ENCODE measurements at places on chromosomes 13 and 19.

DNA sequence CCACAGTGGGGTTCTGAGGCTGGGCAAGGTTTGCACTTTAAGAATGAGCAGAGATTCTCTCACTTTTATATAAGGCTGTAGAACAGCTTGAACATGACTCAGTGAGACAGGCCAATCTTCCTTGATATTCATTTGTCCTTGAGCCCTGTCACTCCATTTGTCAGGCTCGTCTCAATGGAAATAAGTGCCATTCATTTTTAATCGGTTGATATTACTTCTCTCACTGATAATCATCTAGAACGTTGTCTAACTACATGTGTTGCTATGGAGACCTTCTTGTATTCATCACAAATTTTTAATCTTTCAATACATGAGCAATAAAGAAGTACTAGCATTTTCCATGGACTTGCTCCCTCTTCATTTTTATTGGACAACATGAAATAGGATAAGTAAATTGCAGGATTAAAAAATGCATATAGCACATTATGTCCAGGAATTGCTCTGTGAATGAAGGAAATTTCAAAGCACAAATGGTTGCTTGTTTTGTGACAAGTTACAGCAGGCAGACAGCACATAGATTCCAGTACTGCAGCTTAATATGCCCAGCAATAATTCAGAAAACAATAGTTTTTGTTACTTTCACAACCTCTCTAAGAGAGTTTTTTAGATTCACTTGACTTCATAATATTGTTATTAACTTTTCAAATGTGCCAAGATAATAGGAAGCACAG is 1178.4 kb upstream of the ATXN8OS start:
- no peak for DNase-seq

GRCh38 chr13:84925443-84925842 is 873.8 kb downstream of the SLITRK6 start:
- DNase-seq, result no peak

- no peak for DNase-seq
These were observed 8.7 kb downstream of the FIZ1 start for GRCh38 chr19:55590617-55591016.

DNA sequence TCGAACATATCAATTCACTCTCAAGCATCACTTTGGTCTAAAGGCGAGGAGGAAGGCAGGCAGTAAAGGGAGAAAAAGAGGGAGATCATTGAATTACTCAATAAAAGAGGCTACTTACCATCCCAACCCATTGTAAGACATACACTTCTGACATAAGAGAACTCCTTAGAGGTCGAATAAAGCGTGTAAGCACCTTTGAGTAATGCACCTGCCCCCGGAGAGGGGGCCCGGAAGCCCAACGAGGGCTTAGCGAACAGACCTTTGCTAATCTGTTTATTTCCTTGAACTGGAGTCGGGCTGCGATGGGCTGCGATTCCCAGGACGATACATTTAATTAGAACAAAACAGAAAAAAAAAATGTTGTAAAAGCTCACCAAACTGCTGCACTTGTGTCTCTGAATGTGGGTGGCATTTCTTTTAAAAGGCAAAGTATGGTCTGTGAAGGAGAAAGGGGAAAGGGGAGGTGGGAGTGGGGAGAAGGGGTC is 3.0 kb downstream of the ZC3H4 start:
- no peak for DNase-seq

DNA sequence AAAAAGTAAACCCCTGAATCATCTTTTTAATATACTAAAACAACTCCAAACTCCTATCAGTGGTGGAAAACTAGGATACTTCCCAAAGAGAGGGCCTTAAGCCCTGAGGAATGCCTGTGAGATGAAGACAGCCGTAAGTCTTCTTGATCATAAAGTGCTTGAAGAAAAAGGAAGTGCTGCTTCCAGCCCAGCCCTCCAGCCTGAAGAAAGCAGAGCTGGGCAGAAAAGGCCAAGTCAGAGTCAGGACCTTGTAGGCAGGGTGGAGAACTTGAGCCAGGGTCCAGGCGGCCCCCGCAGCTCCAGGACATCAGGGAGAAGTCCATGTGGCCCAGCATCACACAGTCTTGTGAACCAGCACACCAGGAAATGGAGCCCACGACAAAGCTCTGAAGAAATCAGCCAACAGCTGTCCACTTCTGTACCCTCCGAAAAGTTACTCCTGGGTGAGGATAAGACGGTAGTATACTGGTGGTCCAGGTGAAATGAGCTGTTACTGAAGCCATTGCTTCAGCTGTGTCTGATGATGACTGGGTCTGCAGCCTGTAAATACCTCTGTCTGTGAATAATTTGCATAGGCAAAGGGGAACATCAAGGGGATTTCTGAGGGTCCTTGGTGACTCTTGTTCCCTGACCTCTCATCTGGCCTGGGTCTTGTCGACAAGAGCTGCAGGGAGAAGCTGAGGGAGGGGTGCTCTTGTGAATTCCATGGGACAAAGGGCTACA is 18.7 kb upstream of the CRYL1 start:
- DNase-seq, result no peak

DNA sequence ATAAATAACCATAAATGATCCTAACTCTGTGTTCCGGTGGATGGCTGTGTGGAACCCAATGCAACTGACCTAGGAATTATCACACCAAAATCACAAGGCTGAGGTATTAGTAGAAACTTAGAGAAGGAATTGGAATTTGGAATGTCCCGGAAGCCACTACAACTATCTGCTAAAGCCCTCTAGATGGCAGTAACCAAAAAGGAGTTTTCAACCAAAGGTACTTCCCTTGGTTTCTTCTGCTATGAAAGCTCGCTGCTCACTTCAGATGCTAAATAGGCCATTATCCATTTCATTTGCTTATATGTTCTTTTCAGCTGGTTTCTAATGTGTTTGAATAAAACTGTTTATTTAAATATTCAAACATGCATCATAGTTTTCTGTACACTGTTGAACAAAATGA is 1589.1 kb upstream of the SPRY2 start:
- no peak for DNase-seq

DNA sequence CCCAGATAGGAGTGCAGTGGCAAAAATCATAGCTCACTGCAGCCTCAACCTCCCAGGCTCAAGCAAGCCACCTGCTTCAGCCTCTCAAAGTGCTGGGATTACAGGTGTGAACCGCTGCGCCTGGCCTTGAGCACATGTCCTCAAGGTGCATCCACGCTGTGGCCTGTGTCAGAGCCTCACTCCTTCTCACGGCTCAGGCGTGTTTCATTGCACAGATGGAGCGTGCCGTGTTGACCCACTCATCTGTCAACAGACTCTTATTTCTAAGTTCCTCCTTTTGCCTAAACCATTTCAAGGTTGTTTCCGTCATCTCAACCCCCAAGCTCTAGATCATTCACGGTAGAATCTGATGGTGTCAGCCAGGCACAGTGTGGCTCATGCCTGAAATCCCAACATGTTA is 28.2 kb downstream of the ATP8B3 start:
- no peak for DNase-seq
